ENCODE measurements at places on chromosomes 4 and X. TPM values are rescaled to one million over a fixed set of nuclear protein-coding genes. Genes with fewer than 3 reads are reported as not detected.

SULT1E1 gene
- total RNA-seq = 11.1 TPM

C4orf50 gene
- not detected for total RNA-seq

CLIC2 gene
- 6.0 TPM for total RNA-seq

PDGFRA gene
- total RNA-seq = 15.5 TPM

DOK7 gene
- total RNA-seq = 0.83 TPM

ZMAT1 gene
- total RNA-seq = 2.5 TPM

DCLK2 gene
- 0.68 TPM for total RNA-seq

G6PD gene
- total RNA-seq = 5.6 TPM

DNA sequence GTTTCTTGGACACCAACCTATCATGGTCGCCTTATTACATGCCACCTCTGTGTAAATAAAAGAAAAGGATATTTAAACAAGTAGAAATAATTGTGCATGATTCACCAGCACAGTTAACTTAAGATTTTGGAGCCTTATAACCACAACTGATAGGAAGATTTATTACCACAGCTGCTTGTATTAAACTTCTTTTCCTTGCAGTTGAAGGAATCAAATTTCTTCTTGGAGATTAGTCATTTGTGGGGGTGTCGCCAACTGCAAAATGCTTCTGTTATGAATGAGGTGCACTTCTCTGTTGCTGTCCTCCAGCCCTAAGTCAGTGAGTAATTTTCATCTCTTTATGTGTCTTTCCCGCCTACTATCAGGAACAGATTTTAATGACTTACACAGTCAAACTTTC lies 73.3 kb downstream of the OR13H1 start:
- DNase-seq = no peak

- DNase-seq = no peak
These were observed 41.6 kb downstream of the HMX1 start for GRCh38 chr4:8830056-8830455.

DNA sequence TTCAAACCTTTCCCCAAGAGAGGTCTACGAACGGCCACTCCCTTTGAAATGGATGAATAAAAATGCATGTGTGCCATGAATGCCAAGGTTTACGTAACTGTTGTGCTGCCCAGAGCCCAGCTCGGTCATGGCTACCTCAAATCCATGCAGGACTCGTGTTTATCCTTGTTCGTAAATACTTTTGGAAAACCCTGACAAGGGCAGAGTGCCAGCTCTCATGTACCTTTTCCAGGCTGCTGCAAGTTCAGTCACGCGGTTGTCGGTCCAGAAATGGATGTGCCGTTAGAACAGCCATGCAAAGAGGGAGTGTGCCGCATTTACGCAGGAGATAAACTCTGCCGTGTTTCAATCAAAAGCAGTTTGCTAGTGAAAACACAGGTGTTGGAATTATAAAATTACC lies 123.4 kb downstream of the AMELX start:
- no peak for DNase-seq

GRCh38 chrX:116417214-116417613 lies 19.2 kb upstream of the SLC6A14 start:
- no peak for DNase-seq

DNA sequence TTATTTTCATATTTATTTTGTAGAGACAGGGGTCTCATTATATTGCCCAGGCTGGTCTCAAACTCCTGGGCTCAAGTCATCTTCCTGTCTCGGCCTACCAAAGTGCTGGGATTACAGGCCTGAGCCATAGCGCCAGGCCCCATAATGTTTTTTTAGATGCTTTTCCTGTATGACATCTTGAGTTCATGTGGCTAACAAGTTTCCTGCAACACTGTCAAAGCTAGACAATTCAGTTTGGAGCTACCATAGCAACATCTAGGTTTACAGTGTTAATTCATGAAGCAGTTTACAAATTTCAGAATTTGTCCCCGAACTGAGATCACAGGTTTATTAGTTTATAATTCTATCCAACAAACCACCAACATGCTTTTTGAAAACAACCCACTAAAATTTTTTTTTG lies 6.4 kb upstream of the IL13RA2 start:
- DNase-seq = no peak

DNA sequence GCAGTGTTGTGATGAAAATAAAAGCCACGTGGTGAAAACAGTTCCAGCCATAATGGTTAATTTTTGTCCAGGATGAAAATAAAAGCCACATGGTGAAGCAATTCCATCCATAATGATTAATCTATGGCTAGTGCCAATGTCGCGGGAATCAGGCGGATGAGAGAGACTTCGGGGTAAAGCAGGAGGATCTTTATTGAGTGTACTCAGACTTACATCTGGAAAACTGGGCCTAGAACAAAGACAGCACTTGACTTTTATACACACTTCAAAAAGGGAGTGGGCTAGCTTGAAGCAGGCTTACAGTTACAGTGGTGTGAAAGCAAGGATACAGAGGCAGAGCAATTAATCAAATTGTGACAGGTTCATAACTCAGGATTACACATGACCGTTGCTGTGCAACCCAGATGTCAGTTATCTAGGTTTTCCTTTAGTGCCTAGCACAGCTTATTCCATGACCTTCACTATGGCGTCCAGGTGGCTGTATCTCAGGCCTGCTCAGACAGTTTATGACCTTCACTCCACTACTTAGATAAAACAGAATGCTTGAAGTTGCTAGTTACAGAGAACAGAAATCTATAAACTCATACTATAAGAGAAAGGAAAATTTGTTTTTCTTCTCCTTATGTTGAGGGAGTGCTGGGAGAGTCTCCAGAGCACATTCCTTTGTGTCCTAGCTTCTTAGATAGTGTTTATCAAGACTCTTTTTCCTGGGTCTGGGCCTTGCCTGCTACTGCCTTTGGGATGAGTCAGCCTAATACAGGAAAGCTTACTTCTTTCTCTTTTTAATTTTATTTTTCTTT lies 5.9 kb upstream of the PLA2G12A start:
- DNase-seq = no peak

DNA sequence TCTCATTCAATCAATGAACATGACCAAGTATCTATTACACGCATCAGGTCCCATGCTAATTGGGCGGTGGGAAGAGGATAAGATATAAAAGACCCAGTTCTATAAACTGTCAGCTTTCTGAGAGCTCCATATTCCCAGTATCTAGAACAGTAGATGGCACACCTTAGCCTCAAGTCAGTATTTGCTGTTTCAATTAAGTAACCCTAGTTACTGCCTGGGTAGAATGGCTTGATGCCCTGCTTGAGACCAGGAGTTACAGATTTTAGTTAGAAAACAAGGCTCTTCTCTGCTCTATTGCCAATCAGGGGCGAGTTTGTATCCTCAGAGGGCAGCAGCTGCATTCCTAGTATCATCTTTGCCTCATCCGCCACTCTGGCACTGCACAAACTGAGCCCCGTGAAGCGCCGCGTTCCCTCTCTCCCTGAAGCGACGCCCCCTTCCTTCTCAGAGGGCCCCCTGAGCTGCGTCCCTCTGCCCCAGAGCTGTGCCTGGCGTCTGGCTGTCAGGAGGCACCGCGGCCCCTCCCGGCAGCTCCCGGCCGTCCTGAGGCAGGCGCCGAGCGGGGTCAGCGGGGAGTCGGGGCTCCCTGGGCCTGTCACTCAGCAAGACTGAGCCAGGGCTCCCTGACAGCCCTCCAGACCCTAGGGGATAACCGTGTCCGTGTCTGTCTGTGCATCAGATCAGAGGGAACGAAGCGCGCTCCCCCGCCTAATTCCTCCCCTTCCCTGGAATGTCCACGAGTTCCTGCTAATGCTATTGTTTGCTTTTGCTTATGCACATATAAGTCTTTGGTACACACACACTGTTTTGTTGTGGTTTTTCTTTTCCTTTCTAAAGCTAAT lies 212.4 kb upstream of the TTC29 start:
- DNase-seq = no peak

DNA sequence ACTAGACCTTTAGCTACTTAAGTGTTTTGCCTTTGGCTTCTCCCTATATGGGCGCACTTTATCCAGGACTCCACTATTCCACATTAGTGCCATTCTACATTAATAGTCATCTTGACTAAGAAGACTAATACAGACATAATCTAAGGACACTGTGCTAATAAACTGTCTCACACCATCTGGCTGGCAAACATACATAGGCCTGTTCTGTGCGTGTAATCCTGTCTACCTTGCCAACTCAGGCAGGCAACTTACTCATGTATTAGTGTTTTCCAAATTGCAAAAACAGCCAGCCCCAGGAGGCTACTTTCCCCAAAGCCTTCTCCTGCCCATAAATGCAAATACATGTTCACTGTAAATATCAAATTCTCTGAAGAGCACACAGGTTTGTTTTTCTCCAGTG lies 587.3 kb downstream of the TMA16 start:
- no peak for DNase-seq
